ENCODE measurements at places on chromosomes 7 and 10. TPM values are rescaled to one million over a fixed set of nuclear protein-coding genes. Genes with fewer than 3 reads are reported as not detected.

Gene FGL2
- 27.9 TPM for polyA plus RNA-seq

Gene TMEM273
- 5.6 TPM for polyA plus RNA-seq

Gene CFAP58
- 0.37 TPM for polyA plus RNA-seq

Gene FANK1
- 0.71 TPM for polyA plus RNA-seq

Gene MALRD1
- polyA plus RNA-seq, result 0.57 TPM

Gene ARHGAP19
- polyA plus RNA-seq, result 10.5 TPM

Gene GCK
- 5.0 TPM for polyA plus RNA-seq

Gene ZNF655
- 46.1 TPM for polyA plus RNA-seq

Gene LRIT1
- polyA plus RNA-seq, result not detected

Gene OR2A42
- polyA plus RNA-seq, result 0.34 TPM

Gene DTX2
- 7.5 TPM for polyA plus RNA-seq

Gene TRIM74
- 1.5 TPM for polyA plus RNA-seq

- no peak for DNase-seq
Observed at GRCh38 chr10:102306006-102306405, 60.7 kb downstream of the GBF1 start.

DNA sequence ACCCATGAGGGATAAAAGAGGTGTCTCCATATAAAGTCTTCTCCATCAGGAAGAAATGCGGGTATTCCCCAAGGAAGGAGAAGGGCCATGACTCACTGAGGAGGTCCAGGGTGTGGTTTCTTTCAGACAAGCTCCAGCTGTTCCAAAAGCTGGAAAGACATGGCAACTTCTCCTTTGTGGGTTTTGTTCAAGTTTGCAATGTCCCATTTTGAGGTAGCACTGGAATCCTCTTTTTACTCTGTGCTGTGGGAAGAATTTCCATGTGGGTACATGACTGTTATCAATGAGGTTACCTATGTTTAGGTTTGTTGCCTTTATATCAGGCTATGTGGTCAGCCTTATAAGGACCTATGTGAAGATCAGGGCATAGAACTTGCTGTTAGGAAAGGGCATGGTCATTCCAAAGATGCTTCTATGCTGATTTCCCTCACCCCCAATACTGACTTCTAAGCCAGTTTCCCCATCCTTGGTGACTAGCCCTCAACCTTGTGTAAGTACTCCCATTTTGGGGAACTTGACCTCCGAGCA lies 697.5 kb downstream of the INHBA start:
- DNase-seq, result no peak

- DNase-seq, result no peak
Observed at GRCh38 chr7:138833596-138833995, 35.6 kb upstream of the ATP6V0A4 start.

- no peak for DNase-seq
Observed at GRCh38 chr7:70539617-70540016, 592.3 kb upstream of the GALNT17 start.

DNA sequence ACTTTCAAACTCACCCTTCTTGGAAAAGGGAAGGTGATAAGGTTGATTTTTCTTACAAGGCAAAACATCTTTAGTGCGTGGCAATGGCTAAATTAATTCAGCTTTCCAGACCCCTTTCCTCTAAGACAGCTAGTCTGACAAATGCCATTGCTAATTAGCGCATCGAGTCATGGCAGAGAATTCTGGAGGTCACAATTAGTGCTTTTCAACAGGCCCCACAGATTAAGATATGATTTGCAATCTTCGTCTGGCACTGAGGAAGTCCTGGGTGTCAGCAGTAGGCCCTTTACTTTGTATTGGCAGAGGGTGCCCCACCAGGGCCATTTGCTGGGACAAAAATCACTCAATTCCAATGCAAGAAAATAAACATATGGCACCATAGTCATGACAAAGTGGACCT lies 189.2 kb upstream of the AGK start:
- no peak for DNase-seq

DNA sequence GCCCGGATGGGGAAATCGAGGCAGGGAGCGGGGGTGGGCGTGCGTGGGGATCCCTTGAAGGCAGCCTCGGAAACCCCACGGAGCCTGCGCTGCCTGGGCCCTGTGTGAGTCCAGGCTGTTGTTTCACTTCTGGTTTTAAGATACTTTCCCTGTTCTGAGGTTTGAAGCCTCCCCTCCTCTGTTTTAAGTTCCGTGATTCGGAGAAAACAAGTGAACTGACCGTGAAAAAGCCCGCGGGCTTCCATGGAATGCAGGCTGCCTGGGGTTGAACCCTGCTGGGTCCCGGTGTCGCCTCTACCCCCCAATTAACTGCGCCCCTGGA lies 401 bp downstream of the LRRC27 start:
- no peak for DNase-seq

GRCh38 chr10:76038696-76039095 lies 607.3 kb downstream of the LRMDA start:
- DNase-seq, result no peak

DNA sequence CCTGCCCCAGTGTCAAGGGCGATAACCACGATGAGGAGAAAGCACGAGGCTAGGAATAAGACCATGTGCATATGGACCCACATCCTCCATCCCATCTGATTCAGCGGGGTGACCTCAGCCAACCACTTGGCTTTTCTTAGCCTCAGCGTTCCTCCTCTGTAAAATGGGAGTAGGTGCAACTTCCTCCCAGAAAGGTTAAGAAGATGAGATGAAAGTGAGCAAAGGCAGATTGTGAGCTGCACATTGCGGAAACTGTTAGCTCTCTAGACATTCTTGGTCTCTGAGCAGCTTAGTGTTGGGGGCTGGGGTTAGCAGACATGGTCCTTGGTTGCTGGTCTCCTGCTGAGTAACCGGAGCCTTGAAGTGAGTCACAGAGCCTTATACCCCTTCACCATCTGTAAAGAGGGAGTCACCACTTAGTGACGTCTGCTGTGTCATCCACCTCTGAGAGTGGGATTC lies 497.3 kb upstream of the GALNT17 start:
- no peak for DNase-seq

DNA sequence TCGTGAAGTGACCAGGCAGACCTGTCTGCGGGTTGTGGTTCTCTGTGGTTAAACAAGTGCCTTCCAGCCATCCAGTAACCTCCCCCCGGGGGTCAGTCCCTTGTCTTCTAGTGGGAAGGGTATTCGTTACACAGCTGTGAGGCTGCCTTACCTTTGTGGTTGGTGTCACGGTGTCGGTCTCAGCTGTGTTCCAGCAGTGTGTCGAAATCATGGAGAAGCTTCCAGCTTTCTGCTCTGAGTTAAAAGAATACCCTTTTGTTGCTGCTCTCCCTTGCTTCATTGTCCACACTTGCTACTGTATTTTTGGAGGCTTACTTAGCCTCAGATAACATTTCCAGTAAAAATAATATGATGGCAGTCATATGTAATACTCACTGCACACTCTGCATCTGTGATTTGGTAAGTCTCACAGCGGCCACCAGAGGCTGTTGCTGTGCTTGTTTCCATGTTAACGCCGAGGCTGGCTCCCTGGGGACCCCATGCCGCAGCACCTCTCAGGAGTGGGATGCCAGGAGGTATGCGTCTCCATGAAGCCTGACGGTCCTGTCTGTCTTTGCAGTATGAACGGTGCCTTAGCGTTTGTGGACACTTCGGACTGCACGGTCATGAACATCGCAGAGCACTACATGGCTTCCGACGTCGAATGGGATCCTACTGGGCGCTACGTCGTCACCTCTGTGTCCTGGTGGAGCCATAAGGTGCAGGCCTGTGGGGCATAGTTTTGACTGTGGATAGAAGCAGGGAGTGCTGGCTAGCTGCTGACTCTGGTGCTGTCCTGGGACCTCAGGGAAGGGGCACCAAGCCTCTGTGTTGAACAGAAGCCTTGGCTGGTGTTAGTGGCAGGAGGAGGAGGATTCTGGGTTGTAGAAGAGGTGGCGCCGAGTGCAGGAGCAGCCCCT lies 20.5 kb downstream of the EIF3B start:
- no peak for DNase-seq

GRCh38 chr10:65017523-65017922 lies 1496.3 kb downstream of the REEP3 start:
- no peak for DNase-seq

DNA sequence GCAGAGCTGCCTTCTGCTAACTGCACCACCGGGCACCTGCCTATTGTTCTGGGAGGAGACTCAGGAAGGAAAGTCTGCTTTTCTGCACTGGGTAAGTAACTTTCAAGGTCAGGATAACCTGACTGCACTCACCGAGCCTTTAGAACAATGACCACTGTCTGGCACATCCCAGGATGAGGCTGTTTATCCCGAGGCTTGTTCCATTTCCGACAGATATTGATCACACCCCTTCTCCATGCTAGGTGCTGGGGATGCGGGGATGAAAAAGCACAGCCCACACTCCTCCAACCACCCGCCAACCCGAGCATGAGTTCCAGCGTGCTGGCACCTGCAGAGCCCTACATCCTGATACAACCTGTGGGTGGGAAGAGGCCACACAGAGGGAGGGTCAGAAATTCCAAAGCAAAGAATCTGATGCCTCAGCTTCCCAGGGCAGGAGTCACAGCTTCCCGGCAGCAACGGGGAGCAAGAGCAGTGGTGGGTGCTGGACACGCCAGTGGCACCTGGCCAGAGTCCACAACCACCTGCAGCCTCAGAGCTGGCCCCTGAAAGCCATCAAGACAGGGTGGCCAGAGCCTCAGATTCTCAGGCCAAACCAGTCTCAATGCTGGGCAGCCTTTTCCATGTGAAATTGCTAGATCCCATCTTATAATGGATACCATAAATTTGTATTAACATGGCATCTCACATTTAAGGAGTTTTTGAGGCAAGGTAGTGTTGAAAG lies 34.9 kb upstream of the CNPY1 start:
- DNase-seq, result no peak

- no peak for DNase-seq
Observed at GRCh38 chr10:127776816-127777215, 39.8 kb downstream of the FOXI2 start.

- DNase-seq, result no peak
Observed at GRCh38 chr7:47515305-47515834, 66.5 kb downstream of the TNS3 start.

- DNase-seq, result no peak
Observed at GRCh38 chr10:65046831-65047230, 1525.6 kb downstream of the REEP3 start.

DNA sequence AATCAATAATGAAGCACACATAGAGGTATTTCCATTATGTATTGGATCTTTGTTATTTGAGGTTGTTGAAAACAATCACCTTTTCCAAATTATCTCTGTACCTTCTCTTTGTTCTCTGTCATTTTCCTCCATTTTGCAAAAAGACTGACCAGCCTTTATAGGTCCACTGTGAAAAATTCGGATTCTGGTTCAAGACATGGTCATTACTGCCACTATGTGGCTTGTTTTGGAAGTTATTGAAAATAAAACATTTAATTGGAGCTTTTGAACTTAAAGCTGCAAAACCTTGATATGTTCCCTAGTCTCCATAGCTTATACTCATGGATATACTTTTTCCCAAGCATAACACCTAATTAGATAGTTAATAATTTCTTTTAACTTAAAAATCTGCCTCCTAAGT lies 1094.4 kb downstream of the NRG3 start:
- no peak for DNase-seq

DNA sequence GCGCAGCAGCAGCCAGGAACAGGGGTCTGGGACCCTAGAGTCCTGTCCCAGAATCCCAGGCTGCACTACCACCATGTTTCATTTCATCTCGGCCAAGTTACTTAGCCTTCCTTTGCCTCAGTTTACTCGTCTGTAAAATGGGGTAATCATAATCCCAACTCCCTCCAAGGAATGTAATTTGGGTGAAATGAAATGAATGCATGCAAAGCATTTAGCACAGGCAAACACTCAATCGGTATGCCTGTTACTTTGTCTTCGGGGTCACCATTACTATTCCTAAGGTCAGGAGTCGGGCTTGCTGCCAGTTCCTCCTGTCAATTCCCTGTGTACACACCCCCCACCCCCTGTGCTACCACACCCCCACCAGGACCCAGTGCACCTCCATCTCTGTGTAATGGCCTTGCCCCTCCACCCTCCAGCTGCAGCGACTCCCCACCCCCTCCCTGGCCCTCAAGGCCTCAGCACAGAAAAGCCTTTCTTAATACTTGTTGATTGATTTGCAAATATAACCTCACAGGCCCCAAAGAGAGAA lies 1.7 kb downstream of the TNS3 start:
- DNase-seq, result no peak

- no peak for DNase-seq
Observed at GRCh38 chr10:116648903-116649302, 28.1 kb downstream of the PNLIPRP2 start.

DNA sequence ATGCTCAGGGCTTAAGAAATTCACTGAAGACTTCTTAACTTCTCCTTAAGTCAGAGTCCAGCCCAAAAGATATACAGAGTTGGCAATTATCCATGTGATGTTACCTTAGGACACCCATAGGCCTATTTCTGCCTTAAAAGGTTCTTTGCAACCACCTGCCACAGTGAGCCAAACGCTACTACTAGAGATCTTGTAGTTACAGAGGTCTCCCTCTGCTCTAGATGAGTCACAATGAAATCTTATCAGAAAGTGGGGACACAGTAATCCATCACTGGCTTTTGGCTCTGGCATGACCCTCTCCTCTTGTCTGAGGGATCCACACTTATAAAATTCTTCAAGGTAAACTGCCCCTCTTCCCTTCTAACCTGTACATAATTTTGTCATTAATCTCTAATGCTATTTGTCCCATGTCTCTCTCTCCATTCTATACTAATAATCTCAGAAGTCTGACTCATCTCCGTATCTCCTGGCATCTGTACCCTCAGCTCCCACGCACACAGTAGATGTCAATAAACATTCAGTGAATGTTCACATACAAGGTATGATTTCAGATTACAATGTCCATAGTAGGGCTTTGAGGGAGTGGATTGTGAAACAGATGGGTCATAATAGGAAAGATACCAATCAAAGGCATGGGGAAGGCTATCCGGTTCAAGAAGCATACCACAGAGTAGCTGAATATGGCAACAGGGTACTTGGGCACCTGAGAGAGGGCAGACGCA lies 112.1 kb downstream of the SGMS1 start:
- DNase-seq, result no peak

All from forelimb muscle (tissue), 1 donor.